ENCODE measurements at places on chromosomes 2 and 18.

GRCh38 chr2:215052404-215052803, 86.0 kb downstream of the ABCA12 start:
- DNase-seq: no peak

- DNase-seq: no peak
Observed at GRCh38 chr2:232058063-232058877, 96.8 kb downstream of the DIS3L2 start.

GRCh38 chr2:62217970-62218369, 22.1 kb downstream of the B3GNT2 start:
- no peak for DNase-seq

GRCh38 chr18:61334951-61335683, 1.9 kb downstream of the CDH20 start:
- DNase-seq: no peak

DNA sequence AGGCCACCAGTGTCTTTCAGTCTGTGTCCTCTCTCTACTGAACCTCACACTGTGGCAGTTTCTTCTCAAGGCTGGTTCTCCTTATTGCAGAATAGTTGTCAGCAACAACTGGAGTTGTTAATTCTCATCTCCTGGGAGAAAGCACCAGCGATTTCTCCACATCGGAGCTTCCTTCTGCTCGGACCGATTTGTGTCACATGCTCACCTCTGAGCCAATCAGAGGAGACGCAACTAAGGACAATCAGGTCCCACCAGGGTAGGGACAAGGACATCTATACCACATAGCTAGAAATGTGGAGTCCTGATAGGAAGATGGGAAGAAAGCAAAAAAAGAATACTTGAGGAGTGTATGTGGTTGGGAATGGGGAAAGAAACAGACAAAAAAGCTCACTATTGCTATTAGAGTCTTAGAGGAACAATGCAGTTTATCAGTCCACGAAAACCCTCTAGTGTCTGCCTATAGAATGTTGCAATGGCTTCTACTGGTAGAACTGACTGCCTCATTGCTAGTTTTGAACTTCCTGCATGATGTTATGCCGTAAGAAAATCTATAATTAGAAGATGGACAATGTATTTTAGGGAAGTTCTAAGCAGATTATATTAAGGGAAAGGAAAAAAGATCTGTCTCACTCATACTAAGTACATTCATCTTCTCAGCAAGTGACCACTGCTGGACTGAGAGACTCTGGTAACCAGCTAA, 169.7 kb downstream of the CDCA7 start:
- no peak for DNase-seq

- DNase-seq: no peak
Observed at GRCh38 chr18:80231616-80232015, 15.7 kb downstream of the PARD6G start.

DNA sequence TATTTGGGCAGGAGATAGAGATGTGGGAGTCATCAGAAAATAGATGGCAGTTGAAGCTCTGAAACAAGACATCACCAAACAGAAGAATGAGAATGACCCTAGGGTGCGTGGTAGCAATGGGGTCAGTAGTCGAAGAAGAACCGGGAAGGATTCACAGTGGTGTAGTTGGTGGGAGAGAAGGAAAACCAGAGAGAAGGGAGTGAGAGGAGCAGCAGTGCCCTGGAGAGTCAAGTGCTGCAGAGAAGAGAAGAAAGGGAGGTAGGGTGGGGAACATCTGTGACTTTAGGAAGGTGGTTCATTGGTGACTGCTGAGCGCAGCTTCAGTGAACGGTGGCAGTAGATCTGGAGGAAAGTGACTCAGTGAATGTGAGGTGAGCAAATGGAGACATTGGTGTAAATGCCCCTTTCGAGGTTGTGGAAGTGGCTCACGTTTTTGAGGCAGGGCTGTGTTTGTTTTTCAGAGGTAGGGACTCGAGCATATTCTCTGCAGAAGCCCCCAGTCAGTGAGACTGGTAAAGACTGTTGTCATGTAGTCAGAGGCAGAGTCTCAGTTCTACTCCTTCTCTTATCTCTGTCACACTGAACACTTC, 36.4 kb downstream of the CDC42EP3 start:
- DNase-seq: no peak

GRCh38 chr2:9739531-9739964, 103.7 kb upstream of the TAF1B start:
- DNase-seq: peak; percentile 30

DNA sequence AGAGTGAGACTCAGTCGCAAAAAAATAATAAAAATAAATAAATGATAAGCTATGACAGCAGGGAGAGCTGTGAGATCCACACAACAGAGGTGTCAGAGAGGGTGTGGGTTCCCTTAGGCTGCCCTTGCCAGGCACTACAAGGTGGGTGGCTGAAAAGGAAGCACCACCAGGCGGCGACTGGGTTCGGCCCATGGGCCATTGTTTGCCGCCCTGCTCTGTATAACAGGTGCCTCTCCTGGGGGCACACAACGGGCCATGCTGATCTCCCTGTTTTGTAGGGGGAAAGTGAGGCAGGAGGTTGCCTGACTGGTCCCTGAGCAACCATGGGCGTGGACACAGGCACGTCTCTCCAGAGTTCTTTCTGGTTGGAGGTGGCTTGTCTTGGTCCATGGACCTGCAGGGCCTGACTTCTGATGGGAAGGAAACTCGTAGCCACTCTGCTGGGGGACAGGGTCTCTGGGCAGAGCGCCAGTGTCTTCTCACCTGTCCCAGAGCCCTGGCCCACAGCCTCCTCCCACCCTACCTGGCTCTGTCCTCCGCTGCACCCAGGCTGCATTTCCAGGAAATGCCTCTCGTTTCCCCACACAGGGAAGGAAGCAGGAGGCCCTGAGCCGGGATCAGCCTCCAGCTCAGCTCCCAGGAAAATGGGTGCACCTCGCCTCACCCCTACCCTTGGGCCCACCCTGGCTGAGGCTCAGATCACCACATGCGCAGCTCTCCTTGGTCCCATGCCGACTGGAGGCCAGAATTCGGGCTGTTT, 109.6 kb upstream of the ODC1 start:
- DNase-seq: no peak

DNA sequence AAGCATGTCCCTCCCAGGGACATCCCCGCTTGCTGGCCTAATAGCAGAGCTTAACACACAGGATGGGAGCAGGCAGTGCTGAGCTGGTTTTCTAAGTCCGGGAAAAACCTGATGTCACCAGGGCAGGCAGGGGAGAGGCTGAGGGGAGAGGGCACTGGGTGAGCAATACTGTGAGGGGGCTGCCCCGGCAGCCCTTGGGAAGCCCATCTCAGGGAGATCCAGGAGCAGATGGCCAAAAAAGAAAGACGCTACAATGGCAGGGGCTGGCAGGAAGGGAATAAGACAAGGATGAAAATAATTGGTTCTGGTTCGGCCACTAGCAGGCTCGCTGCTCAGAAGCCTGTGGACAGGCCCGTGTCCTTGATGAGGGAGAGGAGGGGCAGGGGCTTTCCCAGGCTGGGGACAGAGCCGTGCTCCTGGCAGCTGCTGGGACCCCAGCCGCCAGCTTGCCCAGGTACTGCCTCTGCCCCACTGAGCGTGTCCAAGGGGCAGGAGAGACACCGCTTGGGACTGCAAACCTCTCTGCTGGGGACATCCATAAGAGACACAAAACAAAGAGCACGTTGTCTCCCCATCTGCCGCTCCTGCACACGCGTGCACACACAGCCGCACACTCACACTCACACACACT, 30.2 kb downstream of the SMAD7 start:
- DNase-seq: no peak

DNA sequence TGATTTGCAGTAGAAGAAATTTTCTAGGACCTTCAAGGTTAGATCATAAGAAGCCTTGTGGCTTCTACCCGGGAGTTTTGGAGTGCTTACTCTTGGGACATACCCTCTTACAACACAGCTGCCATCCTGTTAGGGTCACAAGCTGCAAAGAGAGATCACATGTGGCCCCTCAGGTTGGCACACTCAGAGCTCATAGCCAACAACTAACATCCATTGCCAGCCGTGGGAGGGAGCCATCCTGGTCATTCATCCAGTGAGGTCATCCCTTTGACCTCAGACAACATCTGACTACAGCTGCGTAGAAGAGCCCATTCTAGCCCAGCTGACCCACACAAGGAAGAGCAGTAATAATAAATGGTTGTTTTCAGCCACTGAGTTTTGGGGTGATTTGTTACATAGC, 76.9 kb upstream of the NABP1 start:
- no peak for DNase-seq

DNA sequence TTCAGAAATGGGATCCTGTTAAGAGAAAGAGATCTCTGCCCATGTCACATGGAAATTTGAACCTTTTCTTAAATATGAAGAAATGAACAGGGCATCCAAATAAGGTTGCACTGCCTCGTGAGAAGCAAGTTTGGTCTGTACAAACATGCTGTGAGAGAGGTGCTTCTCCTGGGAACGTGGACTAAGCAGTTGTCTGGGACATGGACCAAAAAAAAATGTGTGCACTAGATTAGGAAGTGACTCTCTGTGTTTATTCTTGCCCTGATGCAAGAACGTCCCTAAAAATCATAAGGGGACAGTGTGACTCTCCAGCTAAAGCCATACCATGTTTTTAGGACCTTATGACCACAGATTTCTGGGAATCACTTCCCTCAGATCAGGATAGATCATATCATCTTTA, 23.7 kb upstream of the GCG start:
- DNase-seq: no peak

- DNase-seq: no peak
Observed at GRCh38 chr18:58637197-58637596, 8.3 kb upstream of the ALPK2 start.

DNA sequence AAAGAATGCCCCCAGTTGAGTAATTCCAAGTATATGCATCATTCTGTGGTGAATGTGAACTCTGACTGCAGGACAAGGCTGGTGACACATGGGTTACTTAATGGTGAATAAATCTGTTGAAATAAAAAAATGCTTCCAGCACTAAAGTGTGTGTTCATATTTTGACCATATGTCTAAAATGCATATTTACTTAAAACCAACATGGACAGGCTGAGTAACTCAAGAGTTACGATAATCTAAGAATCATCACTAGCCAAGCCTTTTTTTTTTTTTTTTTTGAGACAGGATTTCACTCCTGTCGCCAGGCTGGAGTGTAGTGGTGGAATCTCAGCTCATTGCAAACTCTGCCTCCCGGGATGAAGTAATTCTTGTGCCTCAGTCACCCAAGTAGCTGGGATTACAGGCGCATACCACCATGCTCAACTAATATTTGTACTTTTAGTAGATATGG, 47.1 kb upstream of the CCBE1 start:
- no peak for DNase-seq

GRCh38 chr2:121771976-121772742, 16.7 kb downstream of the TSN start:
- peak; percentile 34 for DNase-seq

DNA sequence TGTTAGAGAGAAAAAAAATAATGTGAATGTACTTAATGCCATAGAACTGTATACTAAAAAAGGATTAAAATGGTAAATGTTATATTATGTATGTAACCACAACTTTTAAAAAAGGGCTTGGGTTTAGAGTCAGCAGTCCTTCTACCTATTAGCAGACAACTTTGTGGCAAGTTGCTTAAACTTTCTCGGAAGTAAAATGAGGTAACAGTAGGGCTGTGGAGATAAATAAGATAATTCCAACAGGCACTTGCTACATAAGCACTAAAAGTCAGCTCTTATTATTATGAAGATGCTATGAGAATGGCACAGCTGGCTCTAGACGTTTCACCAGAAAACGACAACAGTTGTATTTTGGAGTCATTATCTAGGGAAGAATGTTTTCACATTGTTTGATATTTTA, 31.3 kb downstream of the AAK1 start:
- DNase-seq: no peak

DNA sequence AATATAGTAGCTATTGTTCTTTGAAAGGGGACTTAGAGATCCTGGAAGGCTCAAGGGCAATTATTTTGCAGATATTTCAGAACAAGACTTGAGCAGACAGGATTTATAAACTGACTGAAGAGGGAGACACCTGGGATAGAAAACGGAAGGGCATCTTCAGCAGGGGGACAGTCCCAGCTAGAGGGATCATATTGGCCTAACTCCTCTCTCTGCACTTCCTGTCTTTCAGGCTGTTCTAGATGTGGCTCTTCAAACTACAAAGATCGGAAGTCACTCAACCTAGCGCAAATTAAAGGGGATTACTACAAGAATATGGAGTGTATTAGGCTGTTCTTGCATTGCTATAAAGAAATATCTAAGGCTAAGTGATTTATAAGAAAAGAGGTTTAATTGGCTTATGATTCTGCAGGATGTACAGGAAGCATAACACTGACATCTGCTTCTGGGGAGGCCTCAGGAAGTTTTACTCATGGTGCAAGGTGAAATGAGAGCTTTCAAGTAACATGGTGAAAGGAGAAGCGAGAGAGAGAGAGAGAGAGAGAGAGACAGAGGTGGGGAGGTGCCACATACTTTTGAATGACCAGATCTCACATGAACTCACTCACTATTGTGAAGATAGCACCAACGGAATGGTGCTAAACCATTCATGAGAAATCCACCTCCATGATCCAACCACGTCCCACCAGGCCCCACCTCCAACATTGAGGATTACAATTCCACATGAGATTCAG, 5.3 kb upstream of the CTIF start:
- DNase-seq: no peak

- DNase-seq: peak; percentile 44
Observed at GRCh38 chr2:44169155-44169898, 652 bp downstream of the PPM1B start.

DNA sequence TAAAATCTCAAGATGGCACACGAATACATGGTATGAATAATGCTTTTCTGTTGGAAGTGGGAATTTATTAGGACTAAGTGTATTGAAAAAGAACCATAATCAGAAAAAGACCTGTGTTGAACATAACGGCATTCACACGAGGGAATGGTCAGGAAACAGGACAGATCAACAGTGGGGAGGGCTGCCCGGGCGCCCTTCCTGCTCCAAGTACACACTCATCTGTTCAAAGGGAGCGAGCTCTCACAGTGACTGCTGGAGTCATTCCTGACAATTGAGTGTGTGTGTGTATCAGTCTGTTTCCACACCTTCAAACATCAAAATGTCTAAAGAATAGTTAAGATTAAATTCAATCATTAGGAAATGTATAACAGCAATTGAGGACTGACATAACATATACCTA, 167.2 kb downstream of the HDAC4 start:
- DNase-seq: no peak

GRCh38 chr18:46652372-46652771, 4.6 kb downstream of the LOXHD1 start:
- DNase-seq: no peak

- DNase-seq: no peak
Observed at GRCh38 chr2:238883421-238883901, 35.6 kb downstream of the TWIST2 start.

DNA sequence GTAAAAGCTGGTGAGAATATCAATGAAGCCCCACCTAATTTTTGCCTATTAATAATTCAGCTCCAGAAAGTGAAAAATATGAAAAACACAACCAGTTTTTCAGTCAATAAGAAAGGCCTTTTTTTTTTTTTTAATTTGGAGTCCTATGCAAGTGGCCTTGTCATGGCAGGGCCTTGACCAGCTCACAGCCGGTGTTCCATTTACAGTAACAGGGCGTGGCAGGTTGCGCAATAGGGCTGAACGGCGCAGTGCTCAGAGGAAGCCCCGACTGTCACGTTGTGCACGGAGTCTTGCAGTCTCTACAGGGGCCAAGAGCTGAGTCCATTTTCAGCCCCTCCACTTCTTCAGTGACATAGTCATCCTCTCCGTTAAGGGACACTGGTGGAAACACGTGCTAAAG, 184.1 kb upstream of the FN1 start:
- peak; percentile 30 for DNase-seq
